Kidney (tissue), 22 donors: ENCODE measurements at places on chromosomes 3 and 15. TPM values are rescaled to one million over a fixed set of nuclear protein-coding genes. Genes with fewer than 3 reads are reported as not detected.

GRCh38 chr3:127746400-127747057 is 73.8 kb downstream of the ABTB1 start:
- DNase-seq = no peak

DNA sequence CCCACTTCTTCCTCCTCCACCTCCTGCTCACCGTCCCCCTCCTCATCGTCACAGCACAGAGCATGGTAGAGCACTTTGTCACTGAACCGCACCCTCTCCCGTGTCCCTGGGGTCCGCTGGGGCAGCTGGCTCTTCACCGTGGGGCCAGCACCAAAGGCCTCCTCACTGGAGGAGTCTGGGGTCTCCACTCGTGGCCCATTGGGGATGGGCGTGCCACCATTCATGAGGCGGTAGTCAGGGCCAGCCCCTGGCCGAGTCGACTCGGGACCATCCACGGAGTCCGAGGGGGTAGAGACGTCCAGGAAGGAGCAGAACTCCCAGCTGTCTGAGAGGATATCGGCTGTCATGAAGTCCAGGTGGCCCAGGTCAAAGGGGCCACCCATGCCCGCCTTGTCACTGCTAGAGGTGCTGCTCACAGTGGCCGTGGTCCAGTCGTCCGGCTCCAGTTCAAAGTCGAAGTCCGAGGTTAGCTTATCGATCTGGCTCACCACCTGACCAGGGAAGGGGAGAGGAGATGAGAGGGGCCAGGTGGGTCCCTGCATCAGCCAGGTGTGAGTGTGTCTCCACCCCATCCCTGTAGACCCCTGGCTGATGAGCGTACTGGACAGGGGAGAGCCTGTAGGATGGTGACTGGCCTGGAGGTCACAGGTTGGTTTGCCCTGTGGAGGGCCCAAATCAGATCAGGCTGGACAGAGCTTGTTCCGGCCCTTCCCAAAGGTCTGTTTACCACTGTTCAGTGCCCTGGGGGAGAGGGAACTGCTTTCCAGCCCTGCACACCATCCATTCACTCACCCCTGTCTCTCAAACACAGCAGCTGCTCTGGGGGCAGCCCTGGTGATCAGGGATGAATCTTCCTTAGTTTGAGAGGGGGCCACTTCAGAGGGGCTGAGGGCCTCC is 12.8 kb downstream of the INSYN1 start:
- no peak for DNase-seq

DNA sequence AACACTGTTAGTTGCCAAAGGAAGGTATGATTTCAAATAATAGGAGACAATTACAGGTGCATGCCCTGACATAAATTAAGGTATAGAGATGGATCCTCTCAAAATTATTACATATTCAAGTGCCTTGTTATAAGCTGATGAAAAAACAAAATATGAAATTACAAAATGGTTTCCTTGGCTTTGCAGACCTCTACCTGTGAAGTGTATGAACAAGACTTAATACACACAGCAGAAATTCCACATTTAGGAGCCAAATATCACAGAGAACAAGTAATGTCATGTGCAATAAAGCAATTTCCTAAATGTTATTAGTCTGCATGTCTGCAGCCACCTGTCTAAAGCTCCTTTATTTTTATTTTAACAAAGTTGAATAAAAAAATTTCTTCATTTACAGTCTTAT is 151.5 kb downstream of the ALCAM start:
- DNase-seq = no peak

DNA sequence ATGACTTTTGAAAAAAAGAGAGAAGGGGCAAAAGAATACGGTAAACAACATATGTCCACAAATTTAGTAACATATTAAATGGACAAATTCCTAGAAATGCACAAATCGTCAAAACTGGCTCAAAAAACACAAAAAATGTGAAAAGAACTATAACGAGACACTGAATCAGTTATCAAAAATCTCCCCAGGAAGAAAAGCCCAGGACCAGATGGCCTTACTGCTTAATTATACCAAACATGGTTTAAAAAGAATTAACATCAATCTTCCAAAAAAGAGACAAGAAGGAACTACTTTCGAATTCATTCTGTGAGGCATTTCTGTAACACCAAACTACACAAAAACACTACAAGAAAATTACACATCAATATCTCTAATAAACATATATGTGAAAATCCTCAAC is 117.4 kb downstream of the STAG1 start:
- no peak for DNase-seq

DNA sequence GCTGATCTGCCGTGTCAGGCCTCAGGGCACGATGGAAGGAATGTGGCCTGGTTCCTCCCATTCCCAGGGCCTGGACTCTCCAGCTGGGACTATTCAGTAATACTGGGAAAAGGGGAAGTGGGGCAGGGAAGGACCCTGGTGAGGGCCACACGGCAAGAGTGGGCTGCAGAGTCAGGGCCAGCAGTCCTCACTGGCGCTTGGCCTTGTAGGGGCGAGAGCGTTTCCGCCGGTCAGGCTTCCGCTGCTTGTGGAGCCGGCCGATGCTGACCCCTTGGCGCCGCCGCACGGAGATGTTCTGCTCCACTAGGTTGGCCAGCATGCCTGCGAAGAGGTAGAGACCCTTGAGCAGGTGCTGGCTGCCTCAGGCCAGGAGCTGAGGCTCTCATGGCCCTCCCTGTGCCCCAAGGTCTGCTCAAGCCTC is 42.8 kb downstream of the SEMA3G start:
- DNase-seq = no peak

DNA sequence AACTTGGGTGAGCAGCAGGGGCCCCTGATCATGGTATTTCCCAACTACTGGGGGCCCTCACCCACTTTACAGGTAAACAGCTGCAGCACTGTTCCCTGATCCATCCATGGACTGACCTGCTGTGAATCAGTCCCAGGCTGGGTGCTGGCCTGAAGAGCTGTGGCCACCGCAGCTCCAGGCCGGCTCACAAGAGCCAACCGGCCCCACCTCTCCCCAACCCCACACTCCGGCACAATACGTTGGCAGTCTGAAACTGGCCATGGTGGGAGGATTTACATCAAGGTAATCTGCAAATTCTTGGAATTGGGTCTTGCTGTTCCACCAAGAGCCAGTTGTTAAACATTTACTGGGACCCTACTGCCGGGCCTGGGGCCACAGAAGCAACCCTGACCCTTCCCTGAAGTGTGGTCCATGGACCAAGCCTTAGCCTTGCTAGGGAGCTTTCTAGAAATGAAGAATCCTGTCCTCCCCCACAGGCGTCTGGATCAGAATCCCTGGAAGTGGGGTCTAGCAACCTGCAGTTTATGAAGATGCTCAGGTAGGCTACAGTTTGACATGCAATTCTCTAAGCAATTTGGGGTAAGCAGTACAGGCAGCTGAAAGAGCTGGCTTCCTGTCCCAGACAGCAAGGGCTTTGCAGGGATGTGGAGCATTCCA is 3.7 kb downstream of the SLC6A20 start:
- DNase-seq = no peak

DNA sequence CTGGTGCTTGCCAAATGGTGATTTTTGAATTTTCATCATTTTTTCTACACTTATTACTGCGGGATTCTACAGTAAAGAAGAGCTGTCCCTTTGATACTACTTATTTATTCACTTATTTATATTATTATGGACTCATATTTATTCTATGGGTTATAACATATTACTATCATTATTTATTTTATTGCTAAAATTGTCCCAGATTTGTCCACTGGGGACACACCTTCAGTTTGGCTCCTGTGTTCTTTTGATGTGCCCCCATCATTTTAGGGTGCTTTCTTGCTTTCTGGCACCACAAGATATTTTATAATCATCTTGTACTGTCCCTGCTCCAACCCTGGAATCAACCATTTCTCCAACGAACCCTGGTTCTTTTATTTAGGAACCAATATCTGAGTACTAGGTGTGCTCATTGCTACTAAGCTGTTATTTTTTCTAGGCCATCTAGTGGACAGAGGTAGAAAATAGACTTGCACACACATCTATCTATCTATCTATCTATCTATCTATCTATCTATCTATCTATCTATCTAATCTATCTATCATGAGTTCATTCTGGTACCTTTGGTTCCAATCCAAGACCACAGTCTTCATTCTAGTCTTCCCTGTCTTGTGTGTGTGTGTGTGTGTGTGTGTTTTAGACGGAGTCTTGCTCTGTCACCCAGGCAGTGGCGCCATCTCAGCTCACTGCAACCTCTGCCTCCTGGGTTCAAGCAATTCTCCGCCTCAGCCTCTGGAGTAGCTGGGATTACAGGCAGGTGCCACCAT is 16.0 kb downstream of the SLC22A14 start:
- DNase-seq = no peak

- DNase-seq = no peak
Measured at GRCh38 chr3:157407769-157408168, 28.9 kb upstream of the PTX3 start.

GRCh38 chr3:36957063-36957462 is 12.2 kb upstream of the TRANK1 start:
- no peak for DNase-seq

DNA sequence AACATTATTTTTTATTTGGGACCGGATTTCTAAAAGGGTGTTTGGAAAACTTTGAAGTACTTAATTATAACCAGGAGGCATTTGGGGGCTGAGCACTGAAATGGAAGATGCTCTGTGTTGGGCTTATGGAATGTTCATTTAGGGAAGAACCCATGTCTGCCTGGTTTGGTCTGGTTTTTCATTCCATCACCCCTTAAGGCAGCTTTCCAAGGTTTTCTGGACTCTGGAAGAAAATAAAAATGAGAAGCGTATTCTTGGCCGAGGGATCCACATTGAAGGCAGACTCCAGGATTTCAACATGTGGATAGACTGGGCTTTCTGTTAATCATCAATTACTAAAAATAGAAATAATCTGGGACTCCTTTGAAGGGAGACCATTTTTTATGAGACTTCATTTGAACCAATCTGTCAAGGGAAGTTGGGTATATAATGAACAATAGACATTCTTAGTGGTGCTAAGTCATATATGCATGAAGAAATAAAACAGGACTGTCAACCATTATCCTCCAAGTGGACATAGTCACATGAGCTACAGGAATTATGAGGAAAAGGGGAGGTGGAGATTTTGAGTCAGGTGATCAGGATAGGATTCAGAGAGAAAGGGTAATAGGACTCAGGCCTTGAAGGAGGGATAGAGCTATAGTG is 270.5 kb upstream of the ADAMTS9 start:
- DNase-seq = no peak

Gene GMPPB
- 37.4 TPM for total RNA-seq

DNA sequence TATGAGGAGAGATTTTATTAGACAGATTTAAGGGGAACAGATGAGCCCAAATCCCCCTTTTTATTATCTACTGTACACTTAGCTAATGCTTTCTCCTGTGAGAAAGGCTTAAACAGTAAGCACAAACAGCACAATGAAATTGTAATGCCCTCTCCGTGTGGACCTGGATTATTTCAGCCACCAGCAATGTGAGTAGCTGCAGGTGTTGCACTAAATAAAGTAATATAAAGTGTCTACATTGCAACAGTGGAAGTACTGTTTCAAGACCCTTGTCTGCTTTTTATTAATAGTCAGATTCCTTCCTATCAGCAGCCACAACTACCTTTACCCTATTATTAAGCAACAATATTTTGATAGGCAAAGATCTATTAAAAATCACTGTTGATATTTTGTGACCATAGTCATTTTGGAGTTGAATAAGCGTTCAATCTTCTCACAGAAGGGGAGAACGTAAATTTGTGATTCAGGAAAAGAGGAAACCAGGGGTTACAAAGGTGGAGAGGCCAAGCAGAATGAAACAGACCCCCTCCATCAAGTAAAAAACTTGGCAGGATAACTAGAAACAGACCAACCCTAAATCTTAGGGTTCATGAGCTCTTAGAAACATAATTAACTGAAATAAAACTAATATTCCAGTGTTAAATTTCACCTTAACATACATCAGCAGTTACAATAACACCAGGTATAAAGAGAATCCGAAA is 422.6 kb downstream of the MECOM start:
- no peak for DNase-seq

Gene TEX55
- not detected for total RNA-seq
